AG10803 (cell line): ENCODE measurements at places on chromosomes 3 and 15.

GRCh38 chr3:43522727-43523362, 99.0 kb downstream of the ANO10 start:
- no peak for DNase-seq

- DNase-seq, result peak; percentile 16
These were observed 43.6 kb downstream of the HMG20A start for GRCh38 chr15:77464129-77464865.

DNA sequence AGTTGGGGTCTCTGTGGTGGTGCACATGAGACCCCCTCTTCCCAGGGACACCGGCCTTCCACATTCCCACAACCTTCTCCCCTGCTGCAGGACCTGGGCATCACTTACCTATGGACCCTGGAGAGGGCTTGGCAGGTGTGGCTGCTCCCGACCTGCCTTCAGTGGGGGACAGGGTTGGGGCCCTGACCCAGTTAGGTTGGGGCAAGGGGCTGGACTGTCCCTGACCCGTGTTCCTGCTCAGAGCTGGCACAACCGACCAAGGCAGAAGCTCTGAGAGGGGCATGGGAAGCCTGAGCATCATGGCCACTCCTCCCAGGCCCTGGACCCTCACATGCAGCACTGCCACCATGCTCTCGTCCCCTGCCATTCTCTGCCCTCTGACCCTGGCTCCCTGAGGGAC, 6.1 kb downstream of the NBEAL2 start:
- DNase-seq, result no peak

DNA sequence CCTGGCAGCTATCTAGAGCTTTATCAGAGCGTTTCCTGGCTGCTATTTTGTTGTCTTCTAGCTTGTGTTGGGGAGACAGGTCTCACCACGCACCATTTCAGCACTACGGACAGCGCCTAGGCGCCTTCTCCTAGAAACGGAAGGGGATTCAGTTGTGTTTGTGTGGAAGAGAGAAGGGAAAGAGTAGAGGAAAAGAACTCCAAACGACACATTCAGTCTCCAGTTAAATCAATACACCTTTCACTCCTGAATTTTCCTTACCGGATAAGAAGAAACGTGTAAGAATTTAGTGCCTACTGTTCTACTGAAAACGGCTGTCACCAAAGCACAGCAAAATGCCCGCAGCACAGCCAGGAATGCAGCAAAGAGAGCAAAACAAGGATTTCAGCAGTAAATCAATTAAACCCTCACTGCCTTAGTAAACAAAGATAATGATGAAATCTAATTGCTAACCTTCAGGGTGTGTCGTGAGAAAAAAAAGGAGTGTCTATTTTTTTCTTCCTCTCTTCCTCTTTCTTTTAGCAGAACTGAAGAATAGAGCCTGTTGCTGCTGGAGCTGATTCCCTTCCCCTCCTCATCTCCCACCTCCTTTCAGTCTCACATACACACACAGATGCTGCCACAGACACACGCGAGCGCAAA, 412 bp upstream of the CTXN2 start:
- DNase-seq, result peak; percentile 50

DNA sequence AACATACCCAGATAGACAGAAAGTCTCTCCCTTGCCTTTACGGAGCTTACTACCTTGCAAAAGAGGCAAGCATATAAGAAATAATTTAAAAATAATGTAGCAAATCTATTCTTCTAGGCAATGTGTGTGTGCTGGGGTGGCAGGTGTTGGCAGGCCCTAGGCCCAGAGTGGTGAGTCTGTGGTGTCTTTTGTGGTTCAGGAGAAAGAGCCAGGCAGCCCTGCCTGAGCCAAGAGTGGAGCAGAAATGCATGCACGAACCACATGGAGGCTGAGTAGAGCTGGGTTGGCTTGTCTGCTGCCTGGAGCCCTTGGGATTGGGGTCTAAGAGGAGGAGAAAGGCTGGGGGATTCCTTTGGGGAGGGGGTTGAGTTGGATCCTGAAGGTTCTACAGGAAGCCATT, 70.2 kb upstream of the MYZAP start:
- no peak for DNase-seq

DNA sequence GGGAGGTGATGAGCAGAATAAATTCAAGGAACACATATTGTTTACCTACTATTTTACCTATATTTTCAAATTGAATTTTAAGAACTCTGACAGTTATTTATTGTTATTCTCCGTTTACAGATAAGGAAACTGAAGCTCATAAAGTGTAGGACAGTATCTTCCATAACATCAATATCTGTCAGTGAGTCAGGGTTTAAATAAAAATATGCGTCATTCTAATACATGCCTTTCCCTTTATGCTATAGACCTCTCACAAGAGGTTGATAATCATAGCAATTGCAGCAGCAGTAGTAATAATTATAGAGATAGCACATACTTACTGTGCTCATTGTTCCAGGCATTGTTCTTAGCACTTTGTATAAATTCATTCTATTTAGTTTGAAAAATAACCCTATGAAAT, 101.1 kb downstream of the EPHA6 start:
- no peak for DNase-seq

DNA sequence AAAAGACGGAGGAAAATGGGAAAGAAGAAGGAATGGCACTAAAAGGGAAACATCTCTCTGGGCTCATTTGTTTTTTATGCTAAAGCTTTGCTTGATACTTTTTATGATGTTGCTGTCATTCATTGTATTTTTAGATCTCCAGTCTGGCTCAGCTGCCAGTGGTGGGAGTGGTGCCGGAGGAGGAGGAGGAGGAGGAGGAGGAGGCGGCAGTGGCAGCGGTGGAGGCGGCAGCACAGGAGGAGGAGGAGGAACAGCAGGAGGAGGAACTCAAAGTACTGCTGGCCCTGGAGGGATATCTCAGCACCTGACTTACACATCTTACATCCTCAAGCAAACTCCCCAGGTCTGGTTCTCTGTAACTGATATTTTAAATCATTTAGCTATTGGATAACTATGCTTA, 49.6 kb downstream of the MAP6D1 start:
- DNase-seq, result peak; percentile 14

DNA sequence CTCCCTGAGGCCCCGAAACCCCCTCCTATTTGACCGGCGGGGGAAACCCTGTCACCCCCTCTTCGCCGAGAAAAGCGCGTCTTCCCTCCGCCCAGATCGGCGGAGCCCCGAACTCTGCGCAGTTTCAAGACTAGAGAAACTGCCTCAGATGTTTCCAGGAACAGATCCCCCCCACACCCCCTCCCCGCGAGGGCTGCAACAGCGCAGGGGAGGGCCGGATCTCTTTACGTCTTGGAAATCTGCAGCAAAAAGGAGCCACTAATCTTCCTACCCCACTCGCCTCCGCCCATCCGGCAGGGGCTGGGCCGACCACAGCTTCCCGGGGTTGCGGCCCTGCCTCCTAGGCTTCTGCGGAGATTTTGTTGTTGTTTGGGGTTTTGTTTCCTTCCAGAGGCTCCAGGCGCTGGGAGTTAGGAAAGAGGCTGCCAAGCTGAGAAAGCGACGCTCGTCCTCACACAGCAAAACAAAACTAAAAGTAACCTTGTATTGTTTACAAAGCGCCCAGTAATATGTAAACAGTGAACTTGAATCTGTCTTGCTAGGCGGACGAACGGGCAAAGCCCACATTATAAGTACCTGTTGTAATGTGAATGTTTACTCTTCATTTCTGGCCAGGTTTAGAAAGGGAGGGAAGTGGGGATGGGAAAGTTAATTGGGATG, 2.2 kb downstream of the FOXB1 start:
- peak; percentile 15 for DNase-seq

- DNase-seq, result no peak
These were observed 12.1 kb upstream of the RAD18 start for GRCh38 chr3:8975081-8976020.

DNA sequence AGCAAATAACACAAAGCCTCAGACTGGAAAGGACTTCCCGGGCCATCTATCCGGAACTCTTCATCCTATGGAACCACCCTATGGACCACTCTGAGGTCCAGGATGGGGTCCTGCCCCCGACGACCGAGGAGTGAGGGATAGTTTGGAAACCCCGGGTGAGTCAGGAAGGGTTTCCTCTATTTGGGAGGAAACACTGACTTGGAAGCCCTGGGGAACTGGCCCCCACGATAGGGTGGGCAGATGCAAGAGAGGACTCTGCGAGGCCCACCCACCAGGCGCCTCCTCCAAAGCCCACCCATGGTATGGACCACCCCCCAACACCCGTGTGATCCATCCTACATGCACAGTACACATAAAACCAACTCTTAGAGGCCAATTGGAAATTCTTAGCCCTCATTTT, 69.4 kb downstream of the CPN2 start:
- DNase-seq, result no peak

GRCh38 chr3:24254649-24255048, 240.0 kb downstream of the THRB start:
- peak; percentile 97 for DNase-seq

- DNase-seq, result no peak
These were observed 31.9 kb downstream of the PARP16 start for GRCh38 chr15:65254758-65255157.

- peak; percentile 64 for DNase-seq
These were observed 179.9 kb upstream of the C2CD4B start for GRCh38 chr15:62344806-62345539.

- no peak for DNase-seq
These were observed 14.9 kb downstream of the CBLB start for GRCh38 chr3:105853801-105854432.

- DNase-seq, result no peak
These were observed 3.2 kb downstream of the CTDSPL start for GRCh38 chr3:37864904-37865303.

DNA sequence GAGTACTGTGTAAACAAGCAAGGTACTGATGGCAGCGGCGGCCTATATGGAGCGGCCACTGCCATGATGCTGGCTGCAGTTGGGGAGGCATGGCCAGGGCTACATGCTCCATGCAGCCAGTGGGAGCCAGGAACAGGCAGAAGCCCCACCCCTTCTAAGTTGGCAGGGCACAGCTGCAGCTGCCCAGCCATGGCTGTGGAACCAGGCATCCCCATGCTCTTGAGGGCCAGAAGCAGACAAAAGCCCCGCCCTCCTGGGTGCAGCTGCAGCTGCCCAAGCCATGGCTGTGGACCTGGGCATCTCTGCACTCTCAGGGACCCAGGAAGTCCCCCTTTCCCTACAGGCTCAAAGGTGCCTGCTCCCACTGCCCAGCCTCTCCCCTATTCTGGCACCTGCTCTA, 150.9 kb downstream of the FMN1 start:
- no peak for DNase-seq

DNA sequence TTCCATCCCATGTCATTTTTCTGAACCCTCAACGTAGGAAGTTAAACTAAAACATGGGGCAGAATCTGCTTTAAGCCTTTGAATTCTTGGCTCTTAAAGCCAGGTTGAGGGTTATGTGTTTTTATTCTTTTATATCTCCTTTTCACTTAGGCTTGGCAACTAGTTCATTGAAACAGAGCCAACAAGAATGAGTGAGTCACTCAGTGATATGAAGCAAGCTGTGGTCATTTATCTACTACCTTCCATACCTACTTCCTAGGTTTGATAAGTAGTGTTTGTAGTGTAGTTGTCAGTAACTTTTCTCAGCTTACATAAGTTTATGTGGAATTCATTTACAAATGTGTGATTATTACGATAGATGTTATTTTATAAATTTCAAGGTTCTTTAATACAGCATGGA, 67.4 kb downstream of the SNRPN start:
- DNase-seq, result peak; percentile 1

- DNase-seq, result no peak
These were observed 25.4 kb upstream of the MRPS22 start for GRCh38 chr3:139318431-139318816.

DNA sequence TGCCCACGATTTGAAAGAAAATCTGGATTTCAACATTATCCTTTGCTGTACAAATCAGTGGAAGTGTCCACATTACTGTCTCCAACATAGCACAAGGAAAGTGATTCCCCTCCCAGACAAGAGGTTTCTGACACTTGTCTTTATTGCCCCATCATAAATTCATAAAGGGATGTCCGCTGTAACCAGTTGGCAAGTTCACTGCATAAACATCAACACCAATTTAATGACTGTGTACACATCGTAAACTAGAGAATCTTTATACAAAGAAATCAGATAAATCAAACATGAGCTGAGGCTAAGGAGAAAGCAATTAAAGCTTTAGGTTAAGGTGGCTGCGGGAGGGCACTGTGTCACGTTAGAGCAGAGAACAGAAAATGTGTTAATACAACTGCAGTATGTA, 129.8 kb downstream of the MEIS2 start:
- no peak for DNase-seq
